SK-N-DZ (cell line): ENCODE measurements at places on chromosomes 2 and 18.

- DNase-seq: no peak
These were observed 1.7 kb downstream of the ACVR2A start for GRCh38 chr2:147846412-147847081.

- peak; percentile 64 for DNase-seq
These were observed 1.0 kb upstream of the PPP4R3B start for GRCh38 chr2:55618275-55619055.

DNA sequence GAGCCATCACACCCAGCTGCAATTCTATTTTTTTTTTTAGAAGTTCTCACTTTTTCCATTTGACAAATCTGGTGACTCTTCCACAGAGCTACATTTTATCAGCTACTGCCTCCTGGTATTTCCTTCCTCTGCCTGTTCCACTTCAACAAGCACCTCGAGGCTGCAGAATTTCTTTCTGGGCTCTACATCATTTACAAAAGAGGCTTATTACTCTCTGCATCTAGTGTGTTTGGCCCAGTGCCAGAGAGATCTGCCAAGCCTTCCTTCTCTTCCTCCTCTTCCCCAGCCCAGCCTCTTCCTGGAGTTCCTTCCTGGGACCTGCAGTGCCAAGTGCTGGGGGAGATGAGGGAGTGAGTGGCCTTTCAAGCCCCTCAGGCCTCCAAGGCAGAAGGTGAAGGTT, 119.6 kb upstream of the ITGA6 start:
- DNase-seq: no peak

DNA sequence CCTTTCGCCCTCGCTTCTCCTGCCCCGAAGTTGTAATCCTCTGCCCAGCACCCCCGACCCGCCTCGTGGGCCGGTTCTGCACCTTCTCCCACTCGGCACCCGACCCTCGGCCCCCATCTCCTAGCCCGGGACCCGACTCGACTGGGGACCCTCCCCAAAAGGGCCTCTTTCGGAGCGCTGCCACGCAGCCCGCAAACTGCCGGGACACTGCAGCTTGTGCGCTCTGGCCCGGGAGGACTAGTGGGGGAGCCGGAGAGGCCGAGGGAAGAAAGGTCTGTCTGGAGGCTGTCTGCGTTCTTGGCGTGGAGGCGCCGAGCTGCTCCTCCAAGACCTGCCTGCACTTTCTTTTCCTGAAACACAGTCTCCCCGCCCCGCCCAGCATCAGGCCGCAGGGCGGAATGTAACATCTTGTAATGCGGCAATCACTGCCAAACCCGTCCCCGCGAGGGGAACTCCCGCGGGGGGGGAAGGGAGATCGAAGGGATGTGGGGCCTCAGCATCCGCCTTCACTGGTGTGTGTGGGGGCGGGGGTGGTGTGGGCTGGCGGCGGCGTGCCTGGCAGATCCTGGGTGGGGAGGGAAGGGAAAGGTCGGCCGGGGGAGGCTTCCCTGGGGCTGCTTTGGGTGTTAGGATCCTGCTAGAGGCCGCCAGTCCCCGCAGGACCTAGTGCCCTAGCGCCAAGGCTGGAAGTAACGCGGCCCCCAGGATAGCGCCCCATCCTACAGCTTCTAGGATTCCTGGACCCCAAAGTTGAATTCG, 7.4 kb downstream of the DLX2 start:
- DNase-seq: peak; percentile 45

- DNase-seq: no peak
These were observed 15.0 kb upstream of the GPC1 start for GRCh38 chr2:240420206-240421104.

GRCh38 chr2:241282555-241282954, 32.9 kb downstream of the HDLBP start:
- no peak for DNase-seq

DNA sequence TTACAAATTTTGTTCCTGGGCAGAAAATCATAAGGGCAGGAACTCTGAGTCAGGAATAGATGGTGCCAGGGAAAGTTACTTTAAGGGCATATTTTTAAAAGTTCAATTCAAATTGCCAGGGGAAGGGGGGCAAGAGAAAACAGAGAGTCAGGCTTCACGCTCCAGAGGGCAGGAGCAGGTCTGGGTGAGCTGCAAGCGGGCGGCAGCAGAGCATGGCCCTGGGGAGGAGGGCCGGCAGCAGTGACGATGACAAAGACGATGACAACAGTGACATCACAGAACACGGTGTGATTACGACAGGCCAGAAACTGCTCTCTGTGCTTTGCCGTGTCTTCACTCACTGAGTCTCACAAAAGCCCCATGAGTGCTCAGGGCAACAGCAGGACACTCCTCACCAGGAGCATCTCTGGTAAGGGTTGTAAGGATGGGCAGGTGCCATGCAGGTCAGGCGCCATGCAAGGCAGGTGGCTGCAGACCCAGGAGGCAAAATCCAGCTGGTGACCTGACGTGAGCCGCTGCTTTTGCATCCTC, 23.3 kb downstream of the CHST10 start:
- no peak for DNase-seq

DNA sequence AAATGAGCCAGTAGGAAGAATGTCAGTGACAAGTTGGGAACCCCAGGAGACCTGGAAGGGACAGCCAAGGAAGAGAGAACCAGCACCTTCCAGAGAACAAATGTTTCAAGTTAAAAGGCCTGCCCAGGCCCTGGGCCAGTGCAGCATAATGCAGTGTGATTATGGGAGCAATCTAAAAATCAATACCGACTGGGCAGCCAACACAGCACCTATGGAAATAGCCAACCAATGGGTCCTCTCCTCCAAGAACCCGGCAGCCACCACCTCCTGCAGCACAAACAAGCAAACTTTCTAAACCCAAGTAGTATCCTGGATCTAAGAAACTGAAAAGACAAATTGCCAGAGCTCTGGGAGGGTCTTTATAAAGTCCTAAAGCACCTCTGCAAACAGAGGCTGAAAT, 71.7 kb downstream of the CLHC1 start:
- no peak for DNase-seq

GRCh38 chr2:392181-392925, 104.5 kb upstream of the ALKAL2 start:
- no peak for DNase-seq

GRCh38 chr2:2591542-2591940, 260.5 kb upstream of the MYT1L start:
- no peak for DNase-seq

- no peak for DNase-seq
These were observed 225.3 kb downstream of the CNTNAP5 start for GRCh38 chr2:124250433-124250832.

GRCh38 chr2:113202305-113203216, 28.8 kb downstream of the PSD4 start:
- no peak for DNase-seq

GRCh38 chr2:61233581-61233980, 71.6 kb downstream of the C2orf74 start:
- no peak for DNase-seq

- DNase-seq: no peak
These were observed 41.6 kb downstream of the DHRS9 start for GRCh38 chr2:169110916-169111315.

- no peak for DNase-seq
These were observed 422.5 kb downstream of the METTL4 start for GRCh38 chr18:2148823-2149222.

DNA sequence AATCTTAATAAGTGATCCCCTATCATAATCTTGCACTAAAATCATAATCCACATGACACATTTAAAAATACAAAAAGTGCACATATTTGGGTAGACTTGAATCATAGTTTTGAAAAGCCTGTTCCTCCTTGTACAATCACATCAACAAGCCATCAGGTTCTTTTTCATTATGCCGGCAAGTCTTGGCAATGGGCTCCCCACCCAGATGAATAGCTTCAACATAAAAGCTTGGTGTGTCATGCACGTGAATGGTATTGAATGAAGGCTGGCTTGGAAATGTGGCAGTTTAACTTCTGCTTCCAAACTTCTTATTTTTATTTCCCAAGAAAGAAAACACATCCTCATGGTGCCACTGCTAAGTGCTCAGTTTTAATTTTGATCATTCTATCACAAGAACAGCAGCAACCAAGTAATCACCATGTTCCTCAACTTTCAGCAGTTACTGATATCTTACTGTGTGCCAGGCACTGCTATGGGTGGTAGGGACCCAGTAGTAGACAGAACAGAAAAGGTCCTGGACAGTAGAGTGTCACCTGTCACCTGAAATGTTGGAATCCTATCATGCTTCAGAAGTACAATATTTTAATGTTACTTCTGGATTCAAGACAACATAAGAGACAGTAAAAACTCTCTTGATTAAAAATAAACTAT, 89.9 kb downstream of the AP1S3 start:
- DNase-seq: no peak

DNA sequence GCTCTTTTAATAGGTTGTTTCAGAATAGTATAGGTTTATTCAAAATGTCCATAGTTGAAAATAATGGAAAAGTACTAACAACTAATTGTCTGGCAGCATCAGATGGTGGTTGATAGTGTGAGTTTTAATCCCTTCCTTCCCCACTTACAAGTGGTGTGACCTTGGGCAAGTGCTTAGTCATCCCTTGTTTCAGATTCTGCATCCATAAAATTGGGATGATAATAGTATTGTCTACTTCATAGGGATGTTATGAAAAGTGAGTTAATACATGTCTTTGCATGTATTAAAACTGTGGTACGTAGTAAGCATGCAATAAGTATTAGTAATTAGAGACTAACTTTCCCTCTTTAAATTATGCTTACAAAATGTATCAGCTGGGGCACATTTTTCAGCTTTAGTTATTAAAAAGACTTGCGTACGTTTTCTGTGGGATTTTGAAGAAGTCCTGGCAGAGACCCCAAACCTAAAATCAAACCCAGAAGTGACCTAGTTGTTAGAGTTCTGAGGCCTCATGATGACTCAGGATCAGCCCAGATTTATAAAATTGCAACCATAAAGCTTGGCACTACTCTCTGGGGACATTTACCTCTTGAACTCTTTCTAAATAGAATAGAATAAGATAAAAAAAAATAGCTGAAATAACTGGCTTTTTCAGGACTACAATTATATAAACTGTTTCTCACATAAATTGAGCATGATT, 8.6 kb downstream of the ITGA4 start:
- DNase-seq: no peak

GRCh38 chr2:171169333-171169732, 8.6 kb upstream of the TLK1 start:
- no peak for DNase-seq

DNA sequence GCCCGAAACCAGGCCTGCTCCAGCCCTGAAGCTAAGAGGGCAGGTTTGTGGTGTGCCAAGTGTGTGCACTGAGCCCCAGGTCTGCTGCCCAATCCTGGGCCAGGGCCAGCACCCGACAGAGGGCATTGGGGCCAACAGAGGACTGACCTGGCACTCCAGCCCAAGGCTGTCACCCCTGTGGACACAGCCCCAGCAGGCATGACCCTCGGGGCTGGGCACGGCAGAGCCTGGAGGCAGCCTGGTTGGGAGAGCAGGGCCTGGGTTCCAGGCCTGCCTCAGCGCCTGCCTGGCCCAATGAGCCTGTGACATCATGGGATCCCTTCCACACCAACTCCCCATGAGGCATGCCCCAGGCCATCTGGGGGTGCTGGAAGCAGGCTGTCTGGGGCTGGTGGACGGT, 10.8 kb upstream of the SNED1 start:
- no peak for DNase-seq

- no peak for DNase-seq
These were observed 213.4 kb downstream of the LTBP1 start for GRCh38 chr2:33160191-33160590.

GRCh38 chr18:57352271-57352701, at the start of gene ST8SIA3:
TSS of gene ST8SIA3 (plus strand) at chr18:57352557. CDS start at chr18:57352847, 290 bp downstream.
- DNase-seq: peak; percentile 8

- DNase-seq: no peak
These were observed 7.7 kb upstream of the SLC35F6 start for GRCh38 chr2:26756337-26756736.

DNA sequence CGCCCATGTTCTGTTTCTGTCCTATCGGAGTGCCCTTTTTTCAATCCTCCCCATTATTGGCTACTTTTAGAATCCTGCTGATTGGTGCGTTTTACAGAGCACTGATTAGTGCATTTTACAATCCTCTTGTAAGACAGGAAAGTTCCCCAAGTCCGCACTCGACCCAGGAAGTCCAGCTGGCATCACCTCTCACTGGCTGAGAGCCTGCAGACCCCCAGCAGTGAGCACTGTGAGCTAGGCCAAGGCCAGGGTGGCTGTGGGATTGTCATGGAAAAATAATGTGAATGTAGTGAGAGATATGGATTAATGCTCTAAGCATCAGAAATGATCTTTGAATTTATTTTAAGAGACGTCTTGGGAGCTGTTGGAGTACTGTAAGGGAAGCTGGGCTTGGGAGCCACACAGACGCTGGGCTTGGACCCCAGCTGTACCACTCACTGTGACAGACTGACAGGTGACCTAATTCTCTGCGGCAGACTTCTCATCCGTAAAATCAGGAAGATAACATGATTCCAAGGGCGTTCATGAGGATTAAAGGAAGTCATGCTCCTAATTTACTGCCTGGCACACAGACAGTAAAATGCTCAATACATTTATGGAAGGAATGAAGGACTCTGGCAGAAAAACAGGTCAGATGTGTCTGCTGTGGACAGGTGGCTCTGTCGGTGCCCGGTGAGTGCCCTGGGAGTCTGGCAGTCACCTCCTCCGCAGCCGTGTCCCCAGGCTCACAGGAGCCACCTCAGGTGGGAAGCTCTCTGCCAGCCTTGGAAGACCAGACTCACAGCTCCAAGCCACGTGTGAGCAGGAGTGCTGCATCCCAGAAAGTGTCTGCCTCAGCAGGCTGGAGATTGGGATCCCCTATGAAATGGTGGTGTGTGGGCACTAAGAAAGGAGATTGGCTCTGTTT, 105.5 kb downstream of the FAM168B start:
- DNase-seq: no peak
